Urinary bladder (tissue), 4 donors: ENCODE measurements at places on chromosomes 2 and 18. TPM values are rescaled to one million over a fixed set of nuclear protein-coding genes. Genes with fewer than 3 reads are reported as not detected.

GRCh38 chr2:227482638-227483340 is 10.8 kb downstream of the AGFG1 start:
- no peak for DNase-seq

- DNase-seq = no peak
These were observed 901.9 kb upstream of the ZEB2 start for GRCh38 chr2:145421841-145422240.

Gene ERBB4
- total RNA-seq = 3.2 TPM

Gene CCDC141
- 18.0 TPM for total RNA-seq
